Cardiac septum (tissue), 1 donor: ENCODE measurements at places on chromosomes 5 and 9.

DNA sequence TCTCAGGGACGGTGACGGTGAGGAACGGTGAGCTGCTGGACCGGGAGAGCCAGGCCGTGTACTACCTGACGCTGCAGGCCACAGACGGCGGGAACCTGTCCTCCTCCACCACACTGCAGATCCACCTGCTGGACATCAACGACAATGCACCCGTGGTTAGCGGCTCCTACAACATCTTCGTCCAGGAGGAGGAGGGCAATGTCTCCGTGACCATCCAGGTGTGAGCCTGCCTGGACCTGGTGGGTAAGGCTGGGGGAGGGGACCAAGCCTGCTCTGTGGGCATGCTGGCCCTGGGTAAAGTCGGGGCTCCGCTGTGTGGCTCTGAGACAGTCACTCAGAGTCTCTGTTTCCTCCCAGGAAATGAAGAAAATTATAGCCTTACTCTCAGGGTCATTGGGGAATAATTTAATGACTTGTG, 29.3 kb downstream of the CDHR2 start:
- DNase-seq, result no peak

DNA sequence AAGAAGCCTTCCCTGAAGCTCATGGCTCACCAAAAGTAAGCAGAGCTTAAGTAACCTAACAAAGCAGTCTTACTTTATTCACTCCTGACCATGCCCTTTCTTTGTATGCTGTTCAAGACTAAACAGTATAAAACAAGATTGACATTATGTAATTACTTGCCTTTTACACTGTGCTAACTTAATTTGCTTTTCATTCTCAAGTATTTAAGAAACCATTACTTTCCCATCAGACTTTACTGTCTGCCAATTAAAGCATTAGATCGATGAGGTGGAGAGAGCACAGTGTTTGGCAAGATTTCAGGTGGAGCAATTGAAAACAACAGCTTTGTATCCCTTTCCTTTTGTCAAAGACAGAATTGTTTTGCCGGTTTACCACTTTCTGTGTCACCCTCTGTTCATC, 98.2 kb downstream of the RORB start:
- no peak for DNase-seq

- no peak for DNase-seq
Measured at GRCh38 chr9:83459830-83460229, 78.4 kb downstream of the FRMD3 start.

DNA sequence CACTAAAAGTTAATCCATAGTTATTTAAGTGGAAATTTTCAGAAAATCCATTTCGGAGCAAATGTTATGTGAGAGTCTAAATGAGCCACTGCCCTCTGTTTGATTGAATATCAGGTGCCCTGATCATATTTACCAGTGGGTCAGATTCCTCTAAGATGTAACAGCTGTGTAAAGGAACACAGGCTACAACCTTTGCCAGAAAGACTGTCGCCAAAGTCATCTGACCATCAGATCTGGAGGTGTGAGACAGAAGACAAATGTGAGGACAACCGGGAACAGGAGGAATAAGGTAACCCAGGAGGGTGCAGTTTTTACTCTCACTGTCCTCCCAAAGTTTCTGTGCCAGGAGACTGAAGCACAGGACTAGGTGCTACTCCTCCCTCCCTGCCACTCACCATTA, 90.8 kb downstream of the CAAP1 start:
- DNase-seq, result no peak

DNA sequence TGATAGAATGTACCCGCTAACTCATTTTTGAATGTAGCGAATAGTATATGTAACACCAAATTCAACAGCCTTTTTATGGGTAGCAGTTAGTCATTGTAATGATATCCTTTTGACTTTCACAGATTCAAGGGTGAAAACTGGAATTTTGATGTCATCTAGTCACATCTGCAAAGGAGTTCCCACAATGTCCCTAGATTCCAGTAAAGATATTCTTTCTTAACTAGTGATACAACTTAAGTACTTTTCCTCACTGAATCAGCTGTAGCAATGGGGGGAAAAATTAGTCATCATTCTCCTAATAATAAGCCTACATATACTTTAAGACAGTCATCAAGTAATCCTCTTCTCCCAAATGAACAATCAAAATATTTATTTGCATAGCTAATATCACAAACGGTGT, 11.5 kb upstream of the SSBP2 start:
- no peak for DNase-seq

DNA sequence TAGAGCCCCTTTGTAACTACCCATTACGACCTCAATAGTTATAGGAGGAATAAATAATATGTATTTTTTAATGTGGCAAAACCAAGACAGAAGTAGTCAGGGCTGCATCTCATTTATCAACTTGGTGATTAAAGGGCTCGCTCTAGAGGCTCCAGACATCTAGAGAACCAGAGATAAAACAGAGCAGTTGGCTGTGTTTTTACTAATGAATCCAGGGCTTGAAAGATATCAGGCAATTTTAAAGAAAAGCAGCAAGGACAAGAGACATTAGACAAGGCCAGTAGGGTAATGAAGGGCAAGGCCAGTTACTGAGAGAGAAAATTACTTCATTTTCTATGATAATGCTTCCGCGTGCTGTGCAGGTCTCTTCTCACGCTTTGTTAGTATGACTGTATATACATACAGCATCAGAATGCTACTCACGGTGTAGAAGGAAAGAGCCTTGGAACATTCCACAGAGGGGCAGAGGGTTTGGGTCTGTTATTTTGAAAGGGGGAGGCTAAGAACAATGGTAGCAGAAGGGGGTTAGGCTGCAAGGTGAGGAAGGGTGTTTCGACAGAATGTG, 110.4 kb downstream of the SEMA6A start:
- no peak for DNase-seq

DNA sequence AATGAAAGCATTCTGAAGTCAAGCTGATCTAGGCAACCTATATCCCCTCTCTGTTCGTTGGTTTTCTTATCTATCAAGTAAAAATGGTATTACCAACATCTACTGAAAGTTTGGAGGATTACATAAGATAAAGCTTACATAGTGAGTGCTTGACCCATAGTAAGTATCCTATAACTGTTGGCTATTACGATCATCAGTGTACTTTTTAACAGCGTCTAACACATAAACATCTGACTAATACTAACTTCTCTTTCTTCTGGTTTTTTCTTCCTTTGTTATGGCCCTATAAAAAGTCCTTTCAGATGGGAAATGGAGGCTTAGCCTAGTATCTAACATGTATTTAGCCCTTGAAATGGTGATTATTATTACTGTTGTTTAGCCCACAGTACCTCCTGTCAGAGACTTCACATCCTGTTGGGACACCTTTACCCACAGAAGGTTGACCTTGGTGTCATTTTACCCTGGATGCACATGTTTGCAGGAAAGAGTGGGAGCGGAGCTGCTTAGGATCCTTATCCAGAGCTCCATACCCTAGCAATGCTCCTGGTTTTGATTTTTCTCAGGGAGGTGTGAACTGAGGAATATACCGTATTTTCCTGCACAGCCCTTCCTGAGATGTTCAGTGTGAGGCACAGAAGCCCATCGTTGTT, 6.0 kb downstream of the INSYN2B start:
- no peak for DNase-seq

DNA sequence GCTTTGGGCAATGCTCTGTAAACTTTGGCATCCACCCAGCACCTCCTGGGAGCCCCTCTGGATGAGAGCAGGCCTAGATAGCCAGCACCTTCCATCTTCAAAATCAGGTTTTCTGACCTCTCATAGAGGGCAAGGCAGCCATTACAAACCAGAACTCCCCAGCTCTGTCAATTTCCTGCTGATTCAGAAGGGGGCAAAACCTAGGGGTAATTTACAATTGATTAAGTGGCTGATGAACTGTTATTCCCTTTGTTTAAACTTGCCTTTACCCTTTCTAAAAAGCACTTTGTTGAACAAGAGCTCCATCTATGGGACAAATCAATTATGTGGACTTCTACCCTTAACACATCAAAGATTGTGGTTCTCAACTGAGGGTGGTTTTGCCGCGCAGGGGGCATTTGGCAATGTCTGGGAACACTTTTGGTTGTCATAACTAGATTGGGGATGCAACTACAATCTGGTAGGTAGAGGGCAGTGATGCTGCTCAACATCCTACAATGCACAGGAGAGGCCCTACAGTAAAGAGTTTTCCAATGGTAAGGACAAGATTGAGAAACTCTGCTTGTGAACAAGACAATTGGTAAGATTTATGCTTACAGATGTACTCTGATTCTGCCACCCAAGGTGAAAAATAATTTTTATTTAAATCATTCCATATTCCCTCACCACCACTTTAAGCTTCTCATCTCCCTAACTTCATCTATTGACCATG, 184.1 kb downstream of the MARCHF11 start:
- no peak for DNase-seq

DNA sequence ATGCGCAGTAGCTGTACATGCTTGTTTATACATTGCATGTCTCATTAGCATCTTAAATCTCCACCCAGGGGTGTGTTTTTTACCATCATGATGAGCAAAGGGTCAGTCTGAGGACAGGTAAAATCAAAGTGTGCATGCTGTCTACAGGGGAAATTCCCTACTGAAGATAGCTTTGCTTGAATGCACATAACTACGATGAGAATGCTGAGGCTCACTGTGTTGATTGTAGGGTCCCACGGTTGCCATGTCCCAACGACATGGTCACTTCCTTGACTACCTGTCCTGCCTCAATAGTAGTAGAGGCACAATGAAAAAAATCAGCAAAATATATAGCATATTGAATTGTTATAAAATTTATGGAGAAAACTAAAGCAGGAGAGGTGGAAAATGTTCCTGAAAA, 95.6 kb upstream of the TUSC1 start:
- DNase-seq, result no peak

GRCh38 chr9:110414471-110414870, 76.8 kb upstream of the TXNDC8 start:
- no peak for DNase-seq

- no peak for DNase-seq
Measured at GRCh38 chr5:64854855-64855254, 86.1 kb downstream of the CWC27 start.

- no peak for DNase-seq
Measured at GRCh38 chr5:35856765-35857351, at the start of gene IL7R. Gene IL7R, plus strand, starts transcription at chr5:35856891. Its CDS starts 87 bp downstream, at chr5:35856978.

DNA sequence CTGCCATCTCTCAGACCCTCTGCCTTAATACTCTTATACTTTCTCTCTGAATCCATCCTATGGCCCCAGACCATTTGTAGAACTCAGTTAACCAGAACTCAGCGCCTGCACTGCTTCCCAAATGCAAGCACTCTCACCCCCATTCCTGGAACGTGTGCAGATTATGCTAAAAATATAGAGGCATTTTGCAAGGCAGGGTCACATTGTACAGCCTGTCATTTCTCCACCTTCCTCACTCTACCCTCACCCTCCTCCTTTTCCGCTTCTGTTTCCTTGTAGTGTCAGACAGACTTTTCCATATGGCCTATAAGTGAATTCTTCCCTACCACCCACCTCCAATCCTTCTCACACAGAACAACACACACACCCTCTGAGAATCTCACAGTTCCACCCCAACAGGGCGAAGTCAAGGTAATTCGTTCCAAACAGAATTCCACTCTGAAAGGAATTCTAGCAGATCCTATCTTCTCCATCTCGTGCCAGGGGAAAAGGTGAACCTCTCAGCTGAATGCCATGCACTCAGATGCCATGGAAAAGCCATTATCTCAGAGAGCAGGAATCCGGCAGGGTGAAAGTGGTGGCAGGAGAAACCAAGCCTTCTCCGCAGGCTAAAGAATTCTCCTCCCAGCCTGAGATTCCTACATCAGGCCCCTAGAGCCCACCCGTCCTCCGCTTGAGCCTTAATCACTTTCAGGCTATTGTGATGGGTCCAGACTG, 25.3 kb downstream of the GGTA1 start:
- DNase-seq, result no peak

- no peak for DNase-seq
Measured at GRCh38 chr9:126531035-126531571, 82.6 kb upstream of the LMX1B start.

DNA sequence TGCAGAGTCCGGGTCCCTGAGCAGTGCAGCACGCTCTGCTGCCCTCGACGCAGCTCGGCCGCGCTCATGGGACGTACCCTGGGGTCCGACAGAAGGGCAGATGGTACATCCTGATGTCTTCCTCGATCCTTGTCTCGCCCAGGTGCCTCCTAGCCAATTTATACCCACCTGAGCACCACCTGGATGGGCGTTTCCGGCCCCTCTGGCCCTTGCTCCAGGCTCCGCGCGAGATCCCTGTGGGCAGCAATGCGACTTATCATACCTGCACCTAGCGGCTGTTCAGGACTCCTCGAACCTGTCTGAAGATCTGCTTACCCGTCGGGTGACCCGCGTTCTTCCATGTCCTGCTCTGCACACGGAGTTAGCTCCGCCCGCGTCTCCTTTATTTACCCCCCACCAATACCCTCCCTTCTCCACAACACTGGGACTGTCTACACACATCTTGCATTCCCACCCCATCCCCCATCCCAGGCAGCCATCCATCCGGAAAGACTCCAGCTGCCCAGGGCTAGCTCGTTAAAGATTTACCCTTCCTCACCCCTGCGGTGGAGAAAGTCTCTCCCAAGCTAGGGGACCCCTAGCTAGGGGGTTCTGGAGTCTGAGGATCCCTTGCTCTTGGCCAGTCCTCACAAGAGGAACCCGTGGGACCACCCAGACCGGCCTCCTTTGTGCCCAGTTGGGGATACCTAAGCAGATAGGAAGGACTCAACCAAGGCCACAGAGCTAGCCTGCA, at the start of gene KIF12:
KIF12 (minus strand) TSS at position 357 of the 733 bp plus-strand sequence; CDS start at position 341, 16 bp downstream.
- DNase-seq, result no peak

- DNase-seq, result no peak
Measured at GRCh38 chr5:62326702-62327101, 20.7 kb downstream of the KIF2A start.

DNA sequence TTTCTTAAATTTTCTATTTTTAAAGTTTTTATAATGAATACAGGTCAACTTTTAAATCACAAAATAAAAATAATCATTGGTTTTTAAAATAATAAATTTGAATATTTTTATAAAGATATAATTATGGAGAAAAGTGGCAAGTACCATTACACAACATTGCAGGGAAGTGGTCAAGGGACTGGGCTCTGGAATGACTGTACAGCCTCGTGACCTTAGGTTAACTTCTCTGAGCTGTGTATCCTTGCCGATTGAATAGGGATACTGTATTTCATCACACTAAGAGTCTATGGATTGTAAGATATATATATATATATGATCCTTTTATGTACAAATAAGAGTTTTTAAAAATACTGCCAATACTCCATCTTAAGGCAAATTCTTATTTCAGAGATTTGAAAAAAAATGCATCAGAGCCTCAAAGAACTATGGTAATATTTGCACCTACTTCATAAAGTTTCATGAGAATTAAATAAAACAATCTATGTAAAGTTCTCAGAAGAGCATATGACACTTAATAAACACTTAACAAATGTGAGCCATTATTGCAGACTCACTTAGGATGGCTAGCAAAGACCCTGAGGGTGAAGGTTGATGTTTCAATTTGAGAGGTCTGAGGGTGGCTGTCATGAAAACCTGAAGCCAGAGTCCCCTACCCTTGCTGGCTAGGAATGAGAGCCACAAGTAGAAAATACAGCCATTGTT, 136.5 kb downstream of the CCDC192 start:
- DNase-seq, result no peak

- no peak for DNase-seq
Measured at GRCh38 chr5:174211277-174211626, 165.7 kb downstream of the NSG2 start.

- no peak for DNase-seq
Measured at GRCh38 chr5:174491761-174492350, 232.5 kb upstream of the MSX2 start.
